GM23338 (cell line): ENCODE measurements at places on chromosomes 11 and 22. TPM values are rescaled to one million over a fixed set of nuclear protein-coding genes. Genes with fewer than 3 reads are reported as not detected.

DNA sequence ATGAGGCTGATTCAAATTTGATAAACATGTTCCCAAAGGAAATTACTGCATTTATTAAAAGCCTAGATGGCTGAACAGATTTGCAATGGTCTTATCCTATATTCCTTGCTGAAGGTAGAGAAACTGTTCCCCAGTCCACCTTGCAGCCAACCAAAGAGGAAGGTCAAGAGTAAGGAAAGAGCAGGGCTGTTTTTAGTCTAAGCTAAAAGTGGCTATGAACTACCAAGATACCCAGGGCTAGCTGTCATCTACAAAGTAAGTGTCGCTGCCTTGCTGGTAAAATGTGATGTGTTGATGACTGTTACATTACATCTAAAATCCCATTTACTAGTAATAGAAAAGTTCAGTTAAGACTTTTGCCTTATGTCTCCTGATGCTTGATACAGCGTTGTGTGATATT, 290.1 kb upstream of the MPPED2 start:
- H3K36me3 ChIP-seq: no peaks in the 10 kb centered on the region
- DNase-seq: no peak
- no peaks in the 10 kb centered on the region for H3K4me1 ChIP-seq
- no peak overlapping the region for H3K27ac ChIP-seq
- no peaks in the 10 kb centered on the region for H3K27me3 ChIP-seq

- H3K36me3 ChIP-seq: no peaks in the 10 kb centered on the region
- H3K27me3 ChIP-seq: no peaks in the 10 kb centered on the region
- no peaks in the 10 kb centered on the region for H3K4me1 ChIP-seq
- no peak overlapping the region for H3K27ac ChIP-seq
- H3K4me3 ChIP-seq: no peak overlapping the region
Measured at GRCh38 chr11:44138980-44139379, 43.5 kb downstream of the EXT2 start.

DNA sequence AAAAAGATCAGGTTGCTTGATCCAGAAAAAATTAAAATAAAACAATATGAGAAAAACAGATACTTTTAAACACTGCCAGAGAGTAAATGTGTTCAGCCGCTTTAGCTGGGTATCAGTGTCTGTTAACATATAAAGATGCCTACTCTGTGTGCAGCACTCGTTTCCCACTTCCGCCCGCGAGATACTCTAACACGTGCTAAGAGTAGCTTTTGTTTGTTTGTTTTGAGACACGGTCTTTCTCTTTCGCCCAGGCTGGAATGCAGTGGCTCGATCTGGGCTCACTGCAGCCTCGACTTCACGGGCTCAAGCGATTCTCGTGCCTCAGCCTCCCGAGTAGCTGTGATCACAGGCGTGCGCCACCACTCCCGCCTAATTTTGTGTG, 531 bp upstream of the MEN1 start:
- H3K4me3 ChIP-seq: peak overlapping the region; percentile 44
- H3K36me3 ChIP-seq: no peaks in the 10 kb centered on the region
- H3K27ac ChIP-seq: peak overlapping the region; percentile 30; the same call in 1 of the 2 replicates
- peak; percentile 79 for DNase-seq

GRCh38 chr22:37932401-37932800, 21.0 kb downstream of the C22orf23 start:
- no peaks in the 10 kb centered on the region for H3K27me3 ChIP-seq
- no peaks in the 10 kb centered on the region for H3K4me1 ChIP-seq
- H3K36me3 ChIP-seq: 0 out of 2 replicates have a peak, but pooled peaks cover 2% of the 10 kb centered on the region
- no peak overlapping the region for H3K27ac ChIP-seq
- no peak overlapping the region for H3K4me3 ChIP-seq

GGTLC3 gene
- total RNA-seq: not detected in 2 replicates

P2RY6 gene
- not detected in 2 replicates for total RNA-seq

GAB4 gene
- total RNA-seq: 1.5 and 2.7 TPM in 2 replicates

GRCh38 chr11:101866619-101867491, 48.0 kb upstream of the CEP126 start:
- no peak for DNase-seq
- no peaks in the 10 kb centered on the region for H3K4me1 ChIP-seq
- no peak overlapping the region for H3K4me3 ChIP-seq
- no peak overlapping the region for H3K27ac ChIP-seq
